ENCODE measurements at places on chromosomes 12 and 14.

- no peak for DNase-seq
These were observed 97.2 kb upstream of the BBS10 start for GRCh38 chr12:76445462-76445861.

DNA sequence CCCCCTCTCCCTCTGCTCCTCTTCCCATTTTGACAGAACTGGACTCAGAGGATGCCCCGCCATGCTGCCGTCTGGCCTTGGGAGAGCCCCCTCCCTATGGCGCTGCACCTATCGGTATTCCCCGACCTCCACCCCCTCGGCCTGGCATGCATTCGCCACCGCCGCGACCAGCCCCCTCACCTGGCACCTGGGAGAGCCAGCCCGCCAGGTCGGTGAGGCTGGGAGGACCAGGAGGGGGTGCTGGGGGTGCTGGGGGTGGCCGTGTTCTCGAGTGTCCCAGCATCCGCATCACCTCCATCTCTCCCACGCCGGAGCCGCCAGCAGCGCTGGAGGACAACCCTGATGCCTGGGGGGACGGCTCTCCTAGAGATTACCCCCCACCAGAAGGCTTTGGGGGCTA is 1.5 kb downstream of the NFATC4 start:
- no peak for DNase-seq

DNA sequence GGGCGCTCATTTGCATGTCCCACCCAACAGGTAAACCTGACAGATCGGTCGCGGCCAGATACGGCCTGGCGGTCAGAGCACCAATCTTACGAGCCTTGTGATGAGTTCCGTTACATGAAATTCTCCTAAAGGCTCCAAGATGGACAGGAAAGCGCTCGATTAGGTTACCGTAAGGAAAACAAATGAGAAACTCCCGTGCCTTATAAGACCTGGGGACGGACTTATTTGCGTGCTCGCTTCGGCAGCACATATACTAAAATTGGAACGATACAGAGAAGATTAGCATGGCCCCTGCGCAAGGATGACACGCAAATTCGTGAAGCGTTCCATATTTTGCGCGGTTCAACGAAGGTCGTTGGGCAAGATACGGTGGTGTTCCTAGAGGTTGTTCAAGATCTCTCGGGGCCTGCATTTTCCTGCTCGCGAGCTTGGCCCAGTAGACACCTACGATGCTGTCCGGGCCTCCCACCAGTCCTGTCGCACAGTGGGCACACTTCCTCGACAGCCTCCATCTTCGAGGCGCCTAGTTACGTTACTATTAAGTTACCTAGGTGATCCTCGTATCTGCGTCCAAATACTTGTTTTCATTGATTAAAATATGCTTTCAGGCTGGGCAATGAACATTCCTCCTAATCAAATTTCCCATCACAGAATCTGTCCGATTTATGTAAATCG is at the start of gene RNU6-7:
Gene RNU6-7 (plus strand): TSS at position 230 of the 675 bp plus-strand sequence.
- DNase-seq, result peak; percentile 21

- DNase-seq, result no peak
These were observed 10.2 kb upstream of the YARS2 start for GRCh38 chr12:32765906-32766305.

- no peak for DNase-seq
These were observed 787 bp downstream of the ACAD10 start for GRCh38 chr12:111686574-111687105.

All from CD4-positive, alpha-beta T cell treated with Interleukin-15 for 4 hours (primary cell).